A549 treated with Hydrocortisone at 1 μM for 4 hours (cell line): ENCODE measurements at places on chromosomes 12 and 14. TPM values are rescaled to one million over a fixed set of nuclear protein-coding genes. Genes with fewer than 3 reads are reported as not detected.

Gene P2RX2
- not detected in 5 replicates for total RNA-seq

Gene TSPAN11
- 0.01 to 0.11 TPM (median 0.08 TPM) in 5 replicates for total RNA-seq

Gene AMDHD1
- 2.1 to 3.0 TPM (median 2.4 TPM) in 5 replicates for total RNA-seq

Gene IL22
- total RNA-seq = not detected in 5 replicates

Gene SERPINA9
- total RNA-seq = not detected in 5 replicates

Gene GNG2
- total RNA-seq = 2.3 to 3.1 TPM (median 2.6 TPM) in 5 replicates

Gene DYNC1H1
- total RNA-seq = 192 to 225 TPM (median 206 TPM) in 5 replicates

Gene ALDH2
- 74.6 to 90.6 TPM (median 85.6 TPM) in 5 replicates for total RNA-seq
